ENCODE measurements at places on chromosomes 7 and 10. TPM values are rescaled to one million over a fixed set of nuclear protein-coding genes. Genes with fewer than 3 reads are reported as not detected.

ADCYAP1R1 gene
- 1.9 TPM for total RNA-seq

EFCAB10 gene
- total RNA-seq = not detected

TSPAN14 gene
- 57.7 TPM for total RNA-seq

MSS51 gene
- 4.1 TPM for total RNA-seq

PGAM2 gene
- 102 TPM for total RNA-seq

OPN4 gene
- not detected for total RNA-seq

WDFY4 gene
- 6.4 TPM for total RNA-seq

ZMIZ1 gene
- total RNA-seq = 51.0 TPM

SPDYE2B gene
- total RNA-seq = not detected

RASA4 gene
- total RNA-seq = 55.5 TPM

AOAH gene
- total RNA-seq = 11.5 TPM

HOXA10 gene
- total RNA-seq = 98.8 TPM

WNT2 gene
- 0.47 TPM for total RNA-seq

SPAM1 gene
- not detected for total RNA-seq

NPTX2 gene
- 2.3 TPM for total RNA-seq

PAX4 gene
- total RNA-seq = not detected

CSGALNACT2 gene
- 14.1 TPM for total RNA-seq

PRKAG2 gene
- 25.3 TPM for total RNA-seq

SLC25A40 gene
- total RNA-seq = 19.3 TPM

GPR26 gene
- not detected for total RNA-seq

PNLIPRP3 gene
- total RNA-seq = not detected
